Lower leg skin (tissue), 4 donors: ENCODE measurements at places on chromosomes 11 and 22. TPM values are rescaled to one million over a fixed set of nuclear protein-coding genes. Genes with fewer than 3 reads are reported as not detected.

- no peak for DNase-seq
These were observed 9.9 kb downstream of the NARS2 start for GRCh38 chr11:78564490-78565467.

- DNase-seq = no peak
These were observed 59.1 kb upstream of the POU2AF2 start for GRCh38 chr11:111186308-111186915.

DNA sequence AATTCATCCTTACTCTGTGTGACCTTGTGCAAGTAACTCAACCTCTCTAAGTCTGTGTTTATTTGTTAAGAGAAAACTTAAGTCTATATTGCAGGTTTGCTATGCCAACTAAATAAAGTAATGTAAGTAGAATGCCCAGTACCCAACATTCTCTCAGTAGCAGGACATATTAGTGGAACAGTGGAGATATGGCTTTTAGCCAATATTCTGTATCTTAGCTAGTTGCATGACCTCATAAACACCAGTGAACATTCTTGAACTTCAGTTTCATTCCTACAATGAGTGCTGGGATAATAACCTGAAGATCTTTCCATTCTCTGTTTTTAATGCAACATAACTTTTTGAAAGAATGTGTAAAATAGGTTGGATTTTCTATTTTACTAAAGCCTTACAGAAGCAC, 77.0 kb downstream of the RAB38 start:
- DNase-seq = no peak

DNA sequence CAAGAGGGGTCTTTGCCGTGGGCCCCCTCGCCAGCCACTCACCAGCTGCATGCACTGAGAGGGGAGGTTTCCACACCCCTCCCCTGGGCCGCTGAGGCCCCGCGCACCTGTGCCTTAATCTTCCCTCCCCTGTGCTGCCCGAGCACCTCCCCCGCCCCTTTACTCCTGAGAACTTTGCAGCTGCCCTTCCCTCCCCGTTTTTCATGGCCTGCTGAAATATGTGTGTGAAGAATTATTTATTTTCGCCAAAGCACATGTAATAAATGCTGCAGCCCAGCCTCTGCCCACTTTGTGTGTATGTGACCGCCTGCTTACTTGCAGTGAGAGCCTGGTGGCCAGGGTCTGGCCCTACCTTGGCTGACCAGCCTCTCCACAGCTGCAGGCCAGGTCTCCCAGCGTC, 2.8 kb upstream of the CRACR2B start:
- DNase-seq = no peak

GRCh38 chr22:28909375-28909774, 26.0 kb downstream of the ZNRF3 start:
- no peak for DNase-seq

DNA sequence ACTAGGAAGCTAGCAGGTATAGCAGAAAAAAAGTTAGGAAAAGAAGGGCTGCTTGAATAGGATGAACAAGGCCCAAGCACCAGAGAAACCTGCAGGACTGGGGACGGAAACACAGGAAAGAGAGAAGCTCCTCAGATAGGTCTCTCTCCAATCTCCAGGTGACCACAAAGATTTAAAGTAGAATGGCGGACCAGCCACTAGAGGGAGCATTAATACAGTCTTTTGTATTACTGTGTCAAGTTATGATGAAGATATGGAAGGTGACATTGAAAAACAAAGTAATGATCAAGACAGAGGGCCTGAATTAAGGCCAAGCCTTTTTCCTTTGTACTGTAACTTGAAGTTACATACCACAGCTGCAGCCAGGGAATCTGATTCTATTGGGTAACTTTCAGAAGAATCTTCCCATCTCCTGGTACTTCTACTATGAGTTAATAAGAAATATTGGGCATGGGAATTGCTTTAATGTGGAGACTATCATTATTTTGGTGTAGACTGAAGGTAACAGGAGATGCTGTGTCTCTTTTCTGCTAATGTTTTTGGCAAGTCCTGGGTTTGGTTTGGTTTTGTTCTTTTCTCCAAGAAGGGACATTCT, 33.8 kb downstream of the OR2AG2 start:
- DNase-seq = no peak

DNA sequence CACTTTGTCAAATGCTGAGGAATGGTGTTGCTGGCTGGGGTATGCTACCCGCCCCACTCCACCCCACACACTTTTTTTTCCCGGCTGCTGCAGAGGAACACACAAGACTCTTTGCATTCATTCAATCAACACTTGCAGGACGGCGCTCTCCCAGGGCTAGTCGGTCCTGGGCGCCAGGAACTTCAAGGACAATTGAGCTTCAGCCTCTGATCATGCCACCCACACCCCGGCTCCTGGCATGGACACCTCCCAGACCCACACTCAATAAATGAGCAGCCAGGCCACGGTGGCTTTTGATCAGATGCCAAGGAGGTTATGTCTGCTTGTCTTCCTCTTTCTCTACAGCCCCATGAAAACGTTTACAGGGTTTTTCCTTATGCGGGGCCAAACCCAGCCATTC, 19.8 kb downstream of the TPST2 start:
- DNase-seq = no peak

- no peak for DNase-seq
These were observed 2.8 kb downstream of the FZD4 start for GRCh38 chr11:86952221-86952875.

DNA sequence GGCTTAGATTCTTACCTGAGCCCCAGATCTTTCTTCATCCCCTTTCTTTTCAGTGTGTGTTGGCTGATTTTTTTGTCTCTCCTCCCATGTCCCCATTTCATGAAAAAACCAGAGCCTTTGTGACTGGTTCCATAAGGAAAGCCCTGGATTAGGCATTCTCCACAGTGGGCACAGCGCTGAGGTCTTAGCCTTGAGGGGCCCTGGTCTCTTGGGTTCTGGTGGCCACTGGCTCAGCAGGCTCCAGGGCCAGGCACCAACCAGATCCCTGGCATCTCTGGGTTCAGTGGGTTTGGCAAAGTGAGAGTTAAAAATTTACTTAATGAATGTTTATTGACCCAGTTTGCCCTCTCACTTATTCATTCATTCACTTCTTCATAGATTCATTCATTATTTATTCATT, 49.5 kb upstream of the ACCSL start:
- DNase-seq = no peak

NPAS4 gene
- not detected for total RNA-seq

EFEMP2 gene
- total RNA-seq = 14.4 TPM

IGF2 gene
- total RNA-seq = 4.5 TPM

GTSE1 gene
- 0.63 TPM for total RNA-seq

ELF5 gene
- total RNA-seq = 11.0 TPM

TBX10 gene
- not detected for total RNA-seq
